ENCODE measurements at places on chromosomes 13 and 19. TPM values are rescaled to one million over a fixed set of nuclear protein-coding genes. Genes with fewer than 3 reads are reported as not detected.

- no peaks in the 10 kb centered on the region for H3K27me3 ChIP-seq
- no peaks in the 10 kb centered on the region for H3K4me1 ChIP-seq
- H3K27ac ChIP-seq = peak within 1 kb of the TSS; percentile 80
- peak; percentile 91 for DNase-seq
- H3K4me3 ChIP-seq = peak within 1 kb of the TSS; percentile 90
- H3K36me3 ChIP-seq = peaks cover 15% of the 10 kb centered on the region
These were observed at the start of gene ZFP28 for GRCh38 chr19:56538761-56539263. ZFP28 (plus strand) TSS chr19:56538948; CDS start chr19:56539019, 71 bp downstream.

- no peaks in the 10 kb centered on the region for H3K36me3 ChIP-seq
- no peak overlapping the region for H3K27ac ChIP-seq
- DNase-seq = peak; percentile 91
These were observed 990 bp downstream of the LMTK3 start for GRCh38 chr19:48510421-48511268.

DNA sequence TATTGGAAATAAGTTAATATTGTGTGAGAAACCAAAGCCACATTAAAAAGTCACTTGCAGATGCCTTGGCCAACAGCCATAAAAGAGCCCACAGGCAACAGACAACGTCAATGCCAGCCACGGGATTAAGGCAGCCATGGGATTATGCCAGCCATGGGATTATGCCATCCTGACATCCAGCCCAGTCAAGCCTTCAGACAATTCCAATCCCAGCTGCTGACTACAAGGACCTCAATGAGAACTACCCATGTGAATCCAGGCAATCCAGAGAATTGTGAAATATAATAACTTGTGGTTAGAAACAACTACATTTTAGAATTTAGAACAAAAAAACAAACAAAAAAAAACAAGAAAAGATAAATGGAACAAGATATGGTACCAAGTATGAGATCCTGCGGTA, 356.6 kb downstream of the EFNB2 start:
- H3K36me3 ChIP-seq = no peaks in the 10 kb centered on the region
- no peaks in the 10 kb centered on the region for H3K27me3 ChIP-seq
- no peaks in the 10 kb centered on the region for H3K4me1 ChIP-seq
- DNase-seq = no peak

GRCh38 chr13:90839061-90839460, 508.4 kb upstream of the MIR17HG start:
- no peaks in the 10 kb centered on the region for H3K36me3 ChIP-seq
- H3K4me1 ChIP-seq = no peaks in the 10 kb centered on the region
- no peak for DNase-seq
- H3K27ac ChIP-seq = no peak overlapping the region
- H3K4me3 ChIP-seq = peak overlapping the region; percentile 32
- peaks cover 10% of the 10 kb centered on the region for H3K27me3 ChIP-seq

GATAD2A gene
- 115 TPM for total RNA-seq

PROZ gene
- total RNA-seq = 0.45 TPM

GPC5 gene
- total RNA-seq = 0.54 TPM

KLK3 gene
- not detected for total RNA-seq

All from endodermal cell (in vitro differentiated cells).